ENCODE measurements at places on chromosomes 12 and 14.

GRCh38 chr12:53676656-53677015 is 753 bp upstream of the ATP5MC2 start:
- DNase-seq = no peak

GRCh38 chr12:47867495-47867941 is 37.3 kb downstream of the VDR start:
- no peak for DNase-seq

DNA sequence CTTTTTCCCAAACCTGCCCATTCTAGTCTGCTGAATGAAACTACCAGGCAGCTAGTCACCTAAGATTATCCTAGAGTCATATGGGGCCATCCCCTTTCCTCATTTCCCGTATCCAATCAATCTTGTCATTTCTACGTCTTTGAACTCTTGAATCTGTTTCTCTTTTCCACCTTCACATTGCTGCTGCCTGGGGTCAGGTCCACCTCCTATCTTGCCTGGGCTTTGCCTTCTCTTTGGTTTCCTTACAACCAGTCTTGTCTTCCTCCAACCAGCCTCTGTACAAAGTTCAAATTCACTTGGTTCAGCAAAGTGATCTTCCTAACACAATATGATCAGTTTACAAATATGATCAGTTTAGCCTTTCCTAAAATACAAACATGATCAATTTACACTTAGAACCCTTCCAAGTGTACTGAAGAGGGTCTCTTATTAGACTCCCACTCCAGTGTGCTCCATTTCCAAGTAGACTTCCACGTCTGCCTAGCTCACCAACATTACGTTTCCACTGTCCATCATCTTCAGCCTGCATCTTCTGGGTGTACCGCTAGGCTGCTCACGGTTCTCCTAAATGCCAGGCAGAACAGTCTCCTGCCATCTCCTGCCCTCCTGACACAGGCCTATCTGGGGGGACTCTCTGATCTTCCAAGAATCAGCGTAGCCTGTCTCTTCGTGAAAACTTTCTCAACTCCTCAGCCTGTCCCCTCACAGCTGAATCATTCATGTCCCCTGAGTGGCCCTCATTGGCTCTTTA is 4.1 kb upstream of the ACVR1B start:
- no peak for DNase-seq

DNA sequence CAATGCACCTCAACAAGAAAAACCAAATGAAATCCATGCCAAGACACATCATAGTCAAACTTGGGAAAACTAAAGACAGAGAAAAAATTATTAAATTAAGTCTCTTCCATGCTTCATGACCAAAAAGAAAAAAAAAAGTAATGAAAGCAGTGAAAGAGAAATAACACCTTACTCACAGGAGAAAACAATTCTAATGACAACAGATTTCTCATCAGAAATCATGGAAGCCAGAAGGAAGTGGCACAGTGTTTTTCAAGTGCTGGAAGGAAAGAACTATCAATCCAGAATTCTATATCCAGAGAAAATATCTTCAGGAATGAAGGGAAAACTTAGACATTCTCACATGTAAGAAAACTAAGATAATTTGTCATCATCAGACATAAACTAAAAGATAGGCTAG is 71.1 kb upstream of the NUDT4 start:
- DNase-seq = no peak

- DNase-seq = no peak
Measured at GRCh38 chr14:95727056-95727700, 13.3 kb upstream of the TCL1A start.

DNA sequence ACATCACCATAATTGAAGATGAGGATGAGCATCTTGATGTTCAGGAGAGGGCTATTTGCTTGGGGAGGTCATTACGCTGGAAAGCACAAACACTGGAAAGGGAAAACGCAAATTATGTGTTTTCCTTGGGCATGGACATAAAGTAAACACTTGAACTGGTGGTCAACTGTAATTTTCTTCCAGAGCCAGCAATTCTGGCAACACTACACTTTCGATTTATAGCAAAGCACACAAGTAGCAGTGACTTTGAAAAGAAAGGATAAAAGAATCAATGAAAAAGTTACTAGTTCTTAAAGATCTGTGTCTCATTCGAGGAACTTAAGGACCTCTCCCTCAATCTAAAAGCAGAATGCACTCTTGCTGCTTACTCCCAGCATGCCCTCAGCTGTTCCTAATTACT is 2.2 kb downstream of the CLEC14A start:
- no peak for DNase-seq

DNA sequence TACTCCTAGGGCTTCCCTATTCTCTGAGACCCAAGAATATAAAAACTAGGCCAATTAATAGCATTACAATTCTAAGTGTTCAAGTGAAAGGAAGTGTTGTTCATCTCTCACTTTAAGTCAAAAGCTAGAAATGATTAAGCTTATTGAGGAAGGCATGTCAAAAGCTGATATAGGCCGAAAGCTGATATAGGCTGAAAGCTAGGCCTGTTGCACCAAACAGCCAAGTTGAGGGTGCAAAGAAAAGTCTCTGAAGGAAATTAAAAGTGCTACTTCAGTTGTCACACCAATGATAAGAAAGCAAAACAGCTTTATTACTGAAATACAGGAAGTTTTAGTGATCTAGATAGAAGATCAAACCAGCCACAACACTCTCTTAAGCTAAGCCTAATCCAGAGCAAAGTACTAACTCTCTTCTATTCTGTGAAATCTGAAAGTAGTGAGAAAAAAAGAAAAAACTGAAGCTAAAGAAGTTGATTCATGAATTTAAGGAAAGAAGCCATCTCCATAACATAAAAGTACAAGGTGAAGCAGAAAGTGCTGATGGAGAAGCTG is 68.9 kb downstream of the SLC6A15 start:
- no peak for DNase-seq

GRCh38 chr12:32568228-32568627 is 110.9 kb upstream of the DNM1L start:
- no peak for DNase-seq

- DNase-seq = no peak
Measured at GRCh38 chr12:12482959-12483358, 79.7 kb downstream of the DUSP16 start.

DNA sequence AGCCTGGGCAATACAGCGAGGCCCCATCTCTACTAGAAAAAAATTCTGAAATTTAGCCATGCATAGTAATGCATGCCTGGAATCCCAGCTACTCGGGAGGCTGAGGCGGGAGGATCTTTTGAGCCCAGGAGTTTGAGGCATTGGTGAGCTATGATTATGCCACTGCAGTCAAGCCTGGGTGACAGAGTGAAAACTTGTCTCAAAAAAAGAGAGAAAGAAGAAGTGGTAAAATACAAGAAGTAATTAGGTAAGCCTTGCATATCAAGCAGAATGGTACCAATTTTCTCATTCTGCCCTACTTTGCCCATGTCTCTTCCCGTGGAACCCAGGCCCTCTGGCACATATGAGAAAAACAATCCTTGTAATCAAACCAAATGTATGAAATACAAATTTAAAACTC is 70.7 kb downstream of the SUSD6 start:
- no peak for DNase-seq

DNA sequence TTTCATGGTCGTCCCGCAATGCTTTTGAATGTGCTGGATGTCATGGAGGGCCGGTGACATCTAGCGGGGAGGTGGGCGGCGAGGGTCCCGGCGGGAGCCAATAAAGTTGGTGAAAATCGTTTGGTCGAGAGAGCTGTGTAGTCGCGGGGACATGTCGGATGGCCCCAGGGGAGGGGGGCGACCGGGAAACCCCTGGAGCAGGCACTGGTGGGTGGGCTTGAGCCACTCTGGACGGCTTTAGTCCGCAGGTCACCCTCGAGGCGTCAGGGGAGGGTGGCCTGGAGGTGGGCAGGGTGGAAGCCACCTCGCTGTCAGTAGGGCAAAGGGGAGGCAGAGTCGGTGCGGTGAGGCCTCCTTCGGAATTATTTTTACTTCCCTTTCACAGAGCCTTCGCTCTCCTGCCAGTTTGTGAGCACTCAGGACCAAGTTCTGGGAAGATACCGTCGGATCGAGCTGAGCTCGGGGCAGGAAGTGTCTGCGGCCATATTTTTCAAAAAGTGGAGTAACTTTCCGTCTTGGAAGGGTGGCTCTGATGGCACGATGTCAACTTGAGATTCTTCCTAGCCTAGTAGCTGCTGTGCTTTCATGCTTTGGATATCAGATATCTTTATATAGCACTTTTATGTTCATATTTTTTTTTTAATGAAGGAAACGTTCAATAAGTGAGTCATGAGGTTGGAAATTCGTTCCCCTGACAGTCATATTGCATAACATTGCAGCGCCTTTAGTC is 28.2 kb downstream of the WBP11 start:
- DNase-seq = no peak

Data from activated naive CD4-positive, alpha-beta T cell (primary cell).